Smooth muscle cell of the pulmonary artery (primary cell): ENCODE measurements at places on chromosomes 12 and 14. TPM values are rescaled to one million over a fixed set of nuclear protein-coding genes. Genes with fewer than 3 reads are reported as not detected.

Gene FOXN4
- total RNA-seq: not detected in 2 replicates

Gene INHBE
- total RNA-seq: 2.0 and 2.1 TPM in 2 replicates

Gene RASSF8
- 95.3 and 149 TPM in 2 replicates for total RNA-seq

Gene NOXRED1
- total RNA-seq: 0.33 and 0.40 TPM in 2 replicates

Gene A2M
- total RNA-seq: 4.2 and 19.2 TPM in 2 replicates
